Inflammatory macrophage treated with lipopolysaccharide for 1 hour (primary cell): ENCODE measurements at places on chromosomes 4 and X.

DNA sequence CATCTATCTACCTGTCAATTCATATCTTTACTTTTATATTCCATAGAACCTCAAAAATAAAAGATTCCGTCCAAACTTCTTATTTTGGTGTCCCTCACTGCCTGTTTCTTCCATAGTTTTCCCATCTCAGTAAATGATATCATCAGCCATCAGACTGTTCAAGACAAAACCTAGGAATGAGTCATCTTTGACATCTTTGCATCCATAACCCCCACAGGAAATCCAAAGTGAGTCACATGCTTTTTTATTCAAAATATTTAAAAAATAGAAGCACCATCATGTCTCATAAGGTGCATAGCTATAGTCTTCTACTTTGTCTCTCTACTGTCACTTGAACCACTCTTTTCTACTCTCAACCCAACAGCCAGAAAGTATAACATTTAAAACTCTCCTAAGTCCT lies 29.9 kb upstream of the CXXC4 start:
- no peak for DNase-seq

DNA sequence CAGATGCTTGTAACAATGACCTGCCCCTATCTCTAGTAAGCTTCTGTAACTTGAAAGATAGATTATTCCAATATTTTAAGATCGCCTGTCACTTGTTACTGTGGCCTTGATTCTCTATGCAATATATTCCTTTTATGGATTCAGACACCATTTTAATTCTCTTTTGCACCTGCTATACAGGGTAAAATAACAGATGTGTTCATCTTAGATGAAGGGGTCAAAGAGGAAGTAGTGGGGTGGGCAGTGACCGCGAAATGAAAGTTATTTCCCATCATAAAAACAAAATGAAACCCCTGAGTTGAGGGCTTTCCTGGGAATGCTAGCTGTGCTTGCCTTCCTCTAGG lies 175.9 kb downstream of the TSPAN5 start:
- DNase-seq: no peak

- DNase-seq: no peak
Measured at GRCh38 chr4:72951628-72952027, 117.9 kb downstream of the COX18 start.

DNA sequence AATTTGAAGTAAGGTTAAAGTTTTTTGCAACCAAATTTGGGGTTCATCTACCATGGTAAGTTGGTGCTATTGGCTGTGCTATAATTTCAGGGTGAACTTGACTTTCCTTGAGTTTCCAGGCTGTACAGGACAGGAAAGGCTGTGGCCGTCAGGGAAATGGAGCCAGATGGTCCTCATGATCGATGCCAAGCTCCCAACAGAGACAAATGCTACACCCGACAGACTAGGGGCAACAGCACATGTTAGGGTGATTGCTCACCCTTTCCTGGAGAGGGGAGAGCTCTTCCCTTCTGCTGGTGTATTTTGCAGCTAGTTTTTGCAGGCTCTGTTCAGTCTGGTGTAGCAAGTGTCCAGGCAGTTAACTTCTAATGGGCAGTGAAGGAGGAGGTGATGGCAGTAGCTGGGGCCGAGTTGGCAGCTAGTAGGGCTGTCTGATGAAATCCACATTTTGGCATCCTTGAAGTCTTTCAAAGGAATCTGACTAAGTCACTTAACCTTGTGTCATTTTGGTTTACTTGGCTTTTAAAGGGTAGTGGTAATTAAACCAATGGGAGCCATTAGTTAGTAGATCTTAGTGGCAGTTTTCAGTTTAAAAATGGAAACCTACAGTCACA lies 47.8 kb downstream of the GAB1 start:
- no peak for DNase-seq

- DNase-seq: no peak
Measured at GRCh38 chr4:917466-917865, 14.7 kb downstream of the GAK start.

GRCh38 chr4:126992910-126993309 lies 639.8 kb upstream of the INTU start:
- no peak for DNase-seq

- no peak for DNase-seq
Measured at GRCh38 chr4:171067422-171067821, 745.8 kb upstream of the GALNTL6 start.

GRCh38 chrX:11261260-11261659 lies 32.0 kb upstream of the AMELX start:
- DNase-seq: no peak

GRCh38 chrX:112641449-112641848 lies 38.3 kb downstream of the LHFPL1 start:
- no peak for DNase-seq

DNA sequence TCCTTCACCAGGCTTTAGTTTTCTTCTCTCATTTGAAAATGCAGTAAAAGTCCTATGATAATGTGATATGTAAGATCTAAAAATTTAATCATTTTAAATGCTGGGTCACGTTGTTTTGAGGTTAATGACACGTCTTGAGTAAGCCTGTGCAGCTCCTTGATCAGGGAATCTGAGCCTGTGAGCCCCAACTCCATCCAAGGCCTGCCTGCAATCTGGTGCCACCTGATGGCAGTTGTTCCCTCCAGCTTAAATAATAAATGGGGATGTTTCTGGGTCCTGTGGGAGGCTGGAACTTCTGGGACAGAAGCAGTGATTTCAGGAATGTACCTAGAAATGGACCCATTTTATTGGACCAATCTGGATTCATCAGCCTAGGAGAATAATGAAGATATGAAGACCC lies 455.4 kb upstream of the ADGRL3 start:
- no peak for DNase-seq

- DNase-seq: no peak
Measured at GRCh38 chrX:103800318-103800717, 23.7 kb downstream of the PLP1 start.
